Activated naive CD8-positive, alpha-beta T cell treated with anti-CD3 and anti-CD28 coated beads, Interleukin-2, amount 50 U/mL, for 16 hours (primary cell): ENCODE measurements at places on chromosomes 1 and 21.

GRCh38 chr1:24567792-24568388, 12.0 kb downstream of the NCMAP start:
- no peak for DNase-seq

DNA sequence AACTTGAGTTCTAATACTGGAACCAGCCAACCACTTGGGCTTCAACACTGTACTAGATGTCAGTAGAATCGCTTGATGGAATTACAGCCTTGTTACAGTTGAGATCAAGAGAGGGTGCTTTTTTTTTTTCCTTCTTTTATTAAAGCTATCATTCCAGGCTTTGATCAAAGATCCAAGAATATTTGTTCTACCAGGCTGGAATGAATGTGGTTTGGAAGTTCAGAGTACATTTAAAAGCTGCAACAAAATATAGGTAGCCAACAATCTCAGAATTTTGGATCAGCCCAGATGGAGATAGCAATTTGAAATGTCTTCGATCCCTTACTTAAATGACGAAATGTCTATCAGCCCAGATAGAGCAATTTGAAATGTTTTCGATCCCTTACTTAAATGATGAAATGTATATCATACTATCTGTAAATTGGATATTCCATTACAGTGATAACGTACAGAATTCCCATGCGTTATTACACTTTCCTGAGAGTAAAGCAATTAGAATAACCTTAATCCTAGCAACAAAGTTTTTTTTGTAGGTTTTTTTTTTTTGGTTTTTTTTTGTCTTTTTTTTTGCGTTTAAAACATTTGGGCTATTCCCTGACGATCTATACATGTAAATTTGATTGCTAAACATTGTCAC, 3.6 kb downstream of the ZNF281 start:
- DNase-seq: no peak

DNA sequence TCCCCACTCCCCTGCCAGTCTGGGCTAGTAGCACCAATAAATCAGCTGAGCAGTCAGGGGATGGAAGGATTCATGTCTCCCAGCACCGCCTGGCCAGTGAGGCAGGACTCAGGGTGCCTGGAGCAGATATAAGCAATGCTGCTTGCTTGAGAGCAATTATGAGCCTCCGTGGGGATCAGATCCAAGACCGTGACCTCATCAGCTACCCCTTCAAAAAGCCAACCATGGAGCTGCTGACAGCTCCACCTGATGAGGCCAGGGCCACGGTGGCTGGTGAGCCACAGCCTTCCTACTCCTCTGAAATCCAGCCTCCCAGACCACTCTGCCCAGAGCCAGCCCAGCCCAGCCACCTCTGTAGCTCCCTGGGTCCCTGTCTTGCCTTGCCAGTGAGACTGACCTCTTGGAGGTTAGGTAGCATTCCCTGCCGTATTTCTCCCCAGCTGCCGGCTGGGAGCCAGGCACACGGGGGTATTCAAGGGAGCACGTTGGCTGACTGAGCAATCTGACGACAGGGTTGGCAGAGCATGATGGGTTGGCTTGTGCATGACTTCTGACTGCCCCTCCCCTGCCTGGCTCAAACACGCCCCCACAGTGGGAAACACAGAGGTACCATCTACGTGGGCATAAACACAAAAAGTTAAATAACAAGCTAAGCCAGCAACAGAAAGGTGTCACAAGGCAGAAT, 28.4 kb downstream of the SYT2 start:
- DNase-seq: no peak

GRCh38 chr1:89659322-89660081, 26.6 kb downstream of the LRRC8C start:
- DNase-seq: no peak

GRCh38 chr1:242718967-242719366, 194.5 kb upstream of the PLD5 start:
- DNase-seq: no peak

- DNase-seq: no peak
These were observed 26.8 kb upstream of the EFHD2 start for GRCh38 chr1:15382601-15383518.

GRCh38 chr1:243482141-243483022, 226.5 kb downstream of the SDCCAG8 start:
- no peak for DNase-seq

GRCh38 chr21:32336711-32337110, 38.1 kb downstream of the MRAP start:
- DNase-seq: no peak

DNA sequence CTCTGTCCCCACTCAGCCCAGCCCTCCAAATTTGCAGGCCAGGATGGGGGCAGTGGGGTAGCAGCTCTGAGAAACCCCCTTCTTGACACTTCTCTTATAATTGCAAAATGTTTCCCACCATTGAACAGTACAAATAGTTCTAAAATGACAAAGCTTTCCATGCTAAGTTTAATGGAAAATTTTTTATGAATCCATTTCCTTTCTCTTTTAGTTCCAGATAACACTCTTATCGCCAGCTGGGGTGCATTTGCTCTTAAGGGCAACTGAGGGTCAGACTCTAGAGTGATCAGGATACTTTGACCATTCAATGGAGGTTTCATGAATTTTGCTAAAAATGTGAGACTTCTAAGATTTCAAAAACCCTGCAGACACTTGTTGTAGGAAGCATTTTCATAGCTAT, 29.9 kb downstream of the PIK3C2B start:
- DNase-seq: no peak

DNA sequence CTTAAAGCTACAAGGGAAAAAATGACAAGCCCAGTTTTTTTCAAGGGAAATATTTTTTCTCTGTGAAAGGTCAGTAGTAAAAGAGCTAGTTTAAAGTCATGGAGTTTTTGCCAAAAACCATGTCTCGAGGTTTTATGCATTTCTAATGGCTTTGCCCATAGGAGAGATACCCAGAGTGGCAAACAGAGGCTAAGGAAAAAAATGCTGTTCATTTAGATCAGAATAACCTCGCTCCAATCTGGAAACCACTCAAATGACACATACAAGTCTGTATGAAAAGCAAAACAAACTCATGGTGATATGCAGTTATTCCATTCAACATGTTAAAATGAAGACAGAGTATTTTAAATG, 36.9 kb upstream of the EDEM3 start:
- no peak for DNase-seq

DNA sequence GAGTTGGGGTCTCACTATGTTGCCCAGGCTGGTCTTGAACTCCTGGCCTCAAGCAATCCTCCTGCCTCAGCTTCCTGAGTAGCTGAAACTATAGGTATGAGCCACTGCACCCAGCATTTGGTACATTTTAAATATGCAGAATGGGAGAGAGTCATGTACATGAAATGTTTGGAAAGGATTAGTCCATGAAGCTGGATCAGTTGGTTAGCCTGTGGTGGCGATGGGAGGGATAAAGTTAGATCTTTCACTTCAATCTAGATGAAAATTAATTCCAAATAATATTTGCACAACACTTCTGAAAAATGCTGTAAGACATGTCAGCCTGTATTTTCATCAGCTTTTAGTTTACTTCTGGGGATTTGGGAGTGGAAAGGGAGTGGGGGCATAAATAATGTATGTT, 188.9 kb downstream of the HUNK start:
- no peak for DNase-seq

DNA sequence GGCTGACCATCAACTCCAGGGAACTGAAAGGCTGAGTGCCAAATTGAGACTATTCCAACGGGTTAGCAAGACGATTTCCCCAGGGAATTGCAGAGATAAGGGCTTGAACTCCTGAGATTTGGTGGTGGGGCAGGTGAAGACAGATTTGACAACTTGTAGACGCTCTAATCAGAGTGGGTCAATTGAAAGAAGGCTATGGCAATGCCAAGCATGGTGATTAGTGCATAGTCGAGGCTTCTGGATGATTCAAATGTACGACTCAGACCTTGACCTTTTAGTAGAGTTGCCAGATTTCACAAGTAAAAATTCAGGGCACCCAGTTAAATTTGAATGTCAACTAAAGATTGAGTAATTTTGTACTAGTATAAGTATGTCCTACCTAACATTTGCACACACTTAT, 302.1 kb upstream of the SPAG17 start:
- no peak for DNase-seq

DNA sequence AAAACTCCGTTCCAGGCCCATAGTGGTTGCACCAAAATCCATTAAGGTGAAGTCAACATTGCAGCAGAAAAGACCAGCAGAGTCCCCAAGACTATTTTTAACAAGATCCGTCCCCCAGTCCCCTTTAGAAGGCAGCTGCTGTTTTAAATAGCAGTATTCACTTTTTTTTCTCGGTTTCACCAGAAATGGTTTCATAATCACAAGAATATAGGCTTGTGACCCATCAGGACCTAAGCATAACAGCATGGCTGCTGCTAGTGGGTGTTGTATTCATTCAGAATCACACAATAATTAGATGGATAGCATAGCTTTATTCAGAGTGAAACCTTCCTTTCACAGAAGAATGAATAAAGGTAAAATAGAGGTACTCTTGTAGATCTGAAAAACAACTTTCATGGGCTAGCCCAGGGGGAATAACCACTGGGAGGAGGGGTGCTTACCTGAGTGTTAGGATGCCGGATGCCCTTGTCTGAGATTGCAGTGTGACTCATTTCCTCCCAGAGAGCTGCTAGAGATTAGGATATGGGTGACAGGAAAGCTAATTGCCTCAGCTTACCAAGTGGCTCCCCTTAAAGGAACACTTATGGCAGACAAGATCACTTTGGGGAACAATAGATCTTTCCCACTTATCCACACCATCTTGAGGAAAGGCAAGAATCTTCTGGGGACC, 35.0 kb downstream of the ACKR1 start:
- DNase-seq: no peak

- DNase-seq: no peak
These were observed 14.3 kb upstream of the SLC5A9 start for GRCh38 chr1:48208251-48208650.

DNA sequence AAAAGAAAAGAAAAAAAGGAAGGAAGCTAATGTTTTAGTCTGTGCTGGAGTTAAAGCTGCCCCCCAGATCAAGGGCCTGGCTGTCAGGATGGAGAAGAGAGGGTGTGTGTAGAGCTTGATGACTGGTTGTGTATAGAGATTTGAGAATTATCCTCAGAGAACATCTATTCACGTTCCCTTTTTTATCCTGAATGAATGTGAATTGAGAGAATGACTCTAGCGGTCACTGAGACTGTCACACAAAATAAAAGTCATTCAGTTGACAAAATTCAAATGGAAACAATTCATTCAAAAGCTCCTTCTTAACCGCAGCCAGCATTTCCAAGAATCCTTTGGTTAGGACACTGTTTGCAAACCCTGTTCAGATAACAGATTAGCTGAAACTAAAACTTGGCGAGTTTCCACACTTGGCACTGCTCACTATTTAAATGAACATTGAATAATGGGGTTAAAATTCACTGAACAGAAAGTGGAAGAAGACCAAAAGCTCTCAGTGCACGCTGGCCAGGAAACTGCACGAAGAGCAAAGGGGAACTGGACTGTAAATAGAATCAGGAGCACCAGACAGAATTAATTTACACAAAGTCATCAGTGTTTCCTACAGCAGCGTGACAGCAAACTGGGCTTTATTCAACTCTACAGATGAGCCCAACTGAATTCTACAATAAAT, 13.6 kb upstream of the FAM89A start:
- no peak for DNase-seq

DNA sequence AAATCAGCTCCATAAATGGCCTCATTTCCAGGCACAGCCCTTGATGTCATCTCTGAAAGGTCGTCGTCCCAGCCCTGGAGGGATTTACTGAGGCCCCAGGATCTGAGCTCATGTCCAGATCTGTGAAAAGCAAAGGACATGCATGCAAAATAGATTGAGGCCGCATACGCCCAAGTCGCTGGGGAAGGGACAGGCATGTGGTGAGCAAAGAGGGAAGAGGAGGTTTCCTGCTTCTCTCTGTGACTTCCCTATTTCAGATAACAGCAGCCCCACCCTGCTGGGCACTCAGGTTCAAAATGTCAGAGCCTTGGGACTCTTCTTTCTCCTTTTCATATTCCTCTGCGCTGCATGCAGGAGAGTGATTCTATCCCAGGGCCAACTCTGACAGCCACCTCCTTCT, 197.2 kb downstream of the ADSS2 start:
- no peak for DNase-seq
